Stimulated activated CD4-positive, alpha-beta T cell treated with anti-CD3 and anti-CD28 coated beads, TNF-alpha, amount 100 ng/mL, for 24 hours (primary cell): ENCODE measurements at places on chromosomes 13 and 19.

DNA sequence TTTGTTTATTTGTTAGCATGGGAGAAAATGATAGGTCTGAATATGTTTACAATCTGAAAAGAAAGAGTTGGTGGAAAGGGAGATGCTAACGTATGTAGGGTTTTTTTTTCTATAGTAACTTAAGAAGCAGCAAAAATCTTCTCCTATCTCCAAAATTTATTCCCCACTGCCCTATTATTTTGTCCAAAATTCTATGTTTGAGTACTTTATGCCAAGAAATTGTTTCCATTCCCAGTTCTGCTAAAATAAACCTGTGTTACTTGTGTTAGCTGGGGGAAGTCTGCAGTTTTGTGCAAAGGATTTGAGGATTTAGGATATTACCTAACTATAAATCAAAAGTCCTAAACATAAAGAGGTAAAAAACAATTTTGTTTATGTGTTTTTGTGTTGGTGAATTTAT is 2770.4 kb upstream of the PCDH20 start:
- DNase-seq, result no peak

DNA sequence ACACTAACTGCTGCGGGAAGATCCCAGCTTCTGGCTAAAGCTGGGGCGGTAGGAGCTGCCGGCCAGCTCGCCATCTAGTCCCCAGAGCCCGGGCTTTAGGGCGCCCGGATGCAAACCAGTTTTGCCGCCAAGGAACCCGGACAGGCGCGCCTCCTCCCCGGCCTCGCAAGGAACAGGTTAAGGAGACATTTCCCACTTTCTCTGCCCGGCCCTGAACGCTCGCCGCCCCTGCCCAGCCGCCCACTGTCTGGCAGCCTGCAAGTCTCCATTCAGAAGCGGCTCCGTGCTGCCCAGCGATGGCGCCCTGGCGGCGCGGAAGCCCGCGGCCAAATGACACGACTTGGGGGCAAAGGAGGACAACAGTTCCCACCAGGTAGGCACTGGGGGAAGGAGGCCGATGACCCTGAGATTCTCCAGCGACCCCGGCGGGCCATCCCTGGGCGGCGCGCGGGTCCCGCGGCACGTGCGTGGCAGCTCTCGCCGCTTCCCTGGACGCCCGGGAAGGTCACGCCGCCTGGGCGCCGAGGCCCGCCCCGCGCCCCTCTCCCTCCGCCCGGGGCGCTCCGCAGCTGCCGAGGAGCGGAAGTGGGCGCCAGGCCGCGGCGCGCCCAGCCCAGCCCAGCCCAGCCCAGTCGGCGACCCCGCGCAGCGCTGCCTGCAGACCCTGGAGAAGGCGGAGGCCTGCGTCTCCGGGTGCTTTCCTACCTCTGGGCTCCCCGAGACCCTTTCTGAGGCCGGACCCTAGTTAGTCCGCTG is 42.2 kb upstream of the HNRNPA1L2 start:
- no peak for DNase-seq

GRCh38 chr13:106028911-106029310 is 506.6 kb downstream of the EFNB2 start:
- DNase-seq, result no peak

DNA sequence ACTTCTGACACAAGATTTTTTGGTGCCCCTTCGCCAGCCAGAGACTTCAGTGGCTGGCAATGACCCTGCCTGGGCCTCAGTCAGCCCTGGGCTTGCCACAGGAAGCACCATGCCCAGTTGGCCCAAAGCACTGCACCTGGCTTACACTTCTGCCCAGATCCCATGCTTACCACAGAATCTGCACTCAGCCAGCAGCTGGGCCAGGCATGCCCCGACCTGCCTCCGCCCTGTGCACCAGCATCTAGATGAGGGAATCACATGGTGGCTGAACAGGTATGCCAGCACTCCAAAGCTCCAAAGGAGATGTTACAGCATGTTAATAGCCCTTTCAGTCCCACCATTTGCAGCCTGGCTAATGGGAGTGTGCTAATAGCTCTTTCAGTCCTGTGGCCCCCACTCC is 690.9 kb downstream of the SLITRK6 start:
- DNase-seq, result no peak

- no peak for DNase-seq
Observed at GRCh38 chr19:38705197-38706019, 38.9 kb downstream of the CAPN12 start.

- no peak for DNase-seq
Observed at GRCh38 chr13:44406617-44407016, 33.0 kb downstream of the SERP2 start.

DNA sequence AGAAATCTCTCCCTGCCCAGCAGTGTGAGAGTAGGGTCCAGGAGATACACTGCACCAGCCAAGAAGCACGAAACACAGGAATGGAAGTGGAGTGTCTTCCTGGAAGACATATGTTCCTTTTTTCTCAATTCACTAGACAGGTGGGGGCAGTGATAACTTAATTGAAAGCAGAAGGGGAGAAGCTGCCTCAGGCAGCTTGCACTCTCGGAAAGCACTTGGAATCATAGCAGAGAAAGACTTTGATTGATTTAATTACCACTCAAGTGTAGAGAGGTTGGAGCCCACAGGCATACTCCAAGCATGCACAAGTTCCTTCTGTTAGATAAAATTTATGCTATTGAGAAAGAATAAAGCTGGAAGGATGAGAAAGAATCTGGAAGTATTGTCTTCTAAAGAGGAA is 249.4 kb downstream of the SLITRK6 start:
- no peak for DNase-seq

DNA sequence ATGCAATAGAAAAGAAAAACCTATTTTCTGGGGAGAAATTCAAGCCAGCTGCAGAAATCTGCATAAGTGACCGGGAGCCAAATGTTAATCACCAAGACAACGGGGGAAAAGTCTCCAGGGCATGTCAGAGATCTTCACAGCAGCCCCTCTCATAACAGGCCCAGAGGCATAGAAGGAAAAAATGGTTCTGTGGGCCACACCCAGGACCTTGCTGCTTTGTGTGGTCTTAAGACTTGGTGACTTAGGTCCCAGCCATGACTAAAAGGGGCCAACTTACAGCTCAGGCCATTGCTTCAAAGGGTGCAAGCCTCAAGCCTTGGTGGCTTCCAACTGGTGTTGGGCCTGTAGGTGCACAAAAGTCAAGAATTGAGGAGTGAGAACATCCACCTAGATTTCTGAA is 2847.6 kb upstream of the PCDH20 start:
- DNase-seq, result no peak

- no peak for DNase-seq
Observed at GRCh38 chr13:46575818-46576221, 22.9 kb downstream of the LRCH1 start.

DNA sequence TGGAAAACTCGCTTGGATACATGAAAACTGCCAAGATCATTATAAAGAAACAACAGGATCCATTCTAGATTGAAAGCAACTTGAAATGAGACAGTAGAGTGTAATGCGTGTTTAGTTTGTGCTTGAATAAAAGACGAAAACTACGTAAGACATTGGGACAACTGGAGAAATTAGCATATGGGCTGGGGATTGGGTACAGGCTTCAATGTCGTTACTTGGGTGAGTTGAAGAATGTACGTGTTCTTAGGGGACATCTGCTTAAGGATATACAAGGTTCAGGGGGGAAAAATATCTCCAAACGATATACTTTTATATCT is 471 bp upstream of the ERVK3-1 start:
- no peak for DNase-seq

GRCh38 chr19:57421037-57421436 is 10.1 kb downstream of the ZNF17 start:
- no peak for DNase-seq

- DNase-seq, result no peak
Observed at GRCh38 chr19:13665125-13665905, 99.0 kb upstream of the MRI1 start.

DNA sequence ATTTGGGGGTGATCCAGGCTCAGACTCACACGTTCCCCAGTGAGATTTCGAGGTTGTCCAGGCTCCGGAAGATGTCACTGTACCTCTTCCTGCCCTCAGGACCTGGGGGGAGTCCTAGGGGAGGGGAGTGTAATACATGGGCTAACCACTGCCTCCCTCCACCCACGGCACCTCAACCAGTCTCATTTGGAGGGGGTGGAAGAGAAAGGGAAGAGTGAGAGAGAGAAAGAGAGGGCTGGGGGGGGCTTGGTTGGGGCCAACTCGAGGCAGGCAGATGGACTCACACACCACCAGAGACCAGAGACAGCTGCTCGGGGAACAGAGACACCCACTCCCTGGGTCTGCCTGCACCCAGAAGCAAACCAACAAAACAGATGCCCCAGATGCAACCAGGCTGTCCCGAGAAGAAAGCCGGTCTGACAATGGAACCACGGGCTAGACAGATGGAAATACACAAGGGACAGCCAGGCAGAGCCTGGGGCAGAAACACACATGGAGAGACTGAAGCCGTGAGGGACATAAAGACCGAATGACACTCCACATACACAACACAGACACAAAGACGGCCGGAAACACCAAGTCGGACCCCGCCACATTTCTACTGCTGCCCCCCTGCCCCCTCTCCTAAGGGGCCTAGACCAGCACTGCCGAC is 825 bp downstream of the GMIP start:
- DNase-seq, result no peak

- no peak for DNase-seq
Observed at GRCh38 chr13:64276232-64276631, 2860.6 kb upstream of the PCDH20 start.

- DNase-seq, result no peak
Observed at GRCh38 chr13:108859197-108860012, 230.0 kb downstream of the MYO16 start.

- no peak for DNase-seq
Observed at GRCh38 chr13:24212254-24212653, 51.7 kb downstream of the SPATA13 start.
